ENCODE measurements at places on chromosomes 5 and 9.

DNA sequence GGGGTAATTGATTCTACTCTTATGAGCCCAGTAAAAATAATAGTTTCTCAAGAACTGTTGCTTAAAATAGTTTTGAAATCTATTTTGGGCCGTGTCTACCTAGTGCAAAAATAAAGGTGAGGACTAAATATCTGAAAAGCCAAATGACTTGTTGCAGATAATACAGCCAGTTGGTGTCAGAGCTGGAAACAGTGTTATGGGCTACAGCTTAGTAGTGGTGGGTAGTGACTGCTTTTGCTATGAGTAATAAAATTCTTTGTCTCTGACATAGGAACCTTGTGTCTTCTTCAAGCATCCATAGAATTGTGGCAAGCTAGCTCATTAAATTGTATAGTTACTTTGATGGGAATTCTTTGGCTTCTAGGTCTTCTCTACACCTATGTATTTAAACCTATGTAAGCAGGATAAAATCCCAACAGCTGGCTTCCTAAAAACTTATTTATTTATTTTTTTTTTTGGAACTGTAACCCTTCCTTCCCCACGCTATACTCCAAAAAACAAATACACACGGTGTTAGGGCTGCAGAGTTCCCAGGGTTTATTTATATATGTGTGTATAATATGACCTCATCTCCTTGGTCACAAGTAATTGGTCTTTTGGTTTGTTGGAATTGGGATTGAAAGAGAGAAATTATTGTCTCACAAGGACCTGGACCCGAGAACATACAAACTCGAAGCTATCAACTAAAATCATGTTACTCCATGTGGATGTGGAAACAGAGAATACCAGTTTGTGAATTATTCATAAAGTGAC, 138.0 kb downstream of the NUDT12 start:
- DNase-seq: no peak

DNA sequence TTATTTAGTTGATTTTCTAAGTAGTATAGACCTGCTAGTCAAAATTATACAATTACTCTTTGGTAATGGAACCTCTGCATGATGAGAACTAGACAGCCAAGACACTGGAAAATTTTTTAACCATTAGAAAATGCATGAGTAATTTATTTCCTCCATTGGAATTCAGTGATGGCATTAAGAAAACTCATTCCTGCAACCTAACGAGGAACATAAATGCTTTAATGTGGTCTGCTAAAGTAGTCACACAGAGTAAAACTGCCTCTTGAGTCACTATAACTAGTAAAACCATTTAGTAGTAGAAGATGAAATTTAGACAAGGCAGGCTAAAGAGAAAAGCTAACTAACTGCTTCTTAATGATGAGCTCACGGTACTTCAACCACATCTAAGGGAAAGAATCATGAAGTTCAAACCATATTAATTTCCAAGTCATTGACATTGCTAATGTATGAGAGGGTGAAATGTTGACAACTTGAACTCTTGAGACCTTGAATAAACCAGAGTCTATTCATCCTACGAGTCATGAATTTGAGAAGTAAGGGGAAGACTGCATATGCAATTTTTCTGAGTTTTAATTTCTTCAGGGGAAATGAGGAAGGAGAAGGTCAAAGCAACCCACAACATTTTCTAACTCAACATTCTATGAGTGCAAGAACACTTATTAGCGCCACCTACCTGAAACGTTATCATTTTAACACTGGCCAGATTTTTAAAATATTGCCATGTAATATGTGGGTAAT, 74.4 kb downstream of the GLIS3 start:
- no peak for DNase-seq

DNA sequence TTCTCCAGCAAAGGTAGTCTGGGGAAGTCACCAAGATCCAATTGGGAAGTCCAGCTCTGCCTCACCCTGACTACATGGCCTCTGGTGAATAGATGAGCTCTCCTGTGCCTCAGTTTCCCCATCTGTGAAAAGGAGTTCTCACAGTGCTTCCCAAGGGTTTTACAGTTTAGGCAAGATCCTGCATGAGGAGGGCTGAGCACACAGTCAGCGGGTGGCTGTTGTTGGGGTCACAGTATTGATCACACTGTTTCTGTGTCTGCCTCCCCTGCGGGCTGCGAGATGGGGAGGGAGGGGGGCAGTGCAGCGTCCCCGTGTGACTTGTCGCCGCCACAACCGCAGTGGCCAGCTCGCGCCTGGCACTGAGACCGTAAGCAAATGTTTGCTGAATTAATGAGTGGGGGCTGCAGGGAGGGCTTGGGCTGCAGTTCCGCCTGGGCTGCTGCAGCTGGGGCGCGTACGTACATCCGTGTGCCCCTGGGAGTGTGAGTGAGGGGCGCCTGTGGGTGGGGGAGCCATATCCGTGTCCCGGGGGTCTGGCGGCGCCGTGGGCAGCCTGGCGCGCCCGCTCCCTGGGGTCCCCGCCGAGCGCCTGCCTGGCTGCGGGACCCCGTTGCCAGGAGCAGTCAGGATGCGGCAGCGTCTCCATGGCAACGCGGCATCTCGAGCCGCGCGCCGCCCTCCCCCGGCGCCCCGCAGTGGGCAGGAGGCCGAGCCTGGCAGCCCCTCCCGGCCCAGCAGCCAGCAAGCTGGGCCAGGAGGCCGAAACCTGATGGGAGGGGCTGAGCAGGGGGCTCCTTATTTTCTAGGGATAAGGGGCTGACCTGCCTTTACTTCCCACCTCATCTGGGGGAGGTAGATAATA, 31.4 kb upstream of the PSD2 start:
- no peak for DNase-seq

GRCh38 chr9:32877103-32877502, 93.8 kb downstream of the TMEM215 start:
- DNase-seq: no peak

GRCh38 chr5:154214371-154215106, 24.0 kb downstream of the GALNT10 start:
- no peak for DNase-seq

GRCh38 chr5:6291961-6292360, 86.4 kb downstream of the MED10 start:
- no peak for DNase-seq

- no peak for DNase-seq
Measured at GRCh38 chr9:114289571-114290481, 33.1 kb upstream of the ORM1 start.

DNA sequence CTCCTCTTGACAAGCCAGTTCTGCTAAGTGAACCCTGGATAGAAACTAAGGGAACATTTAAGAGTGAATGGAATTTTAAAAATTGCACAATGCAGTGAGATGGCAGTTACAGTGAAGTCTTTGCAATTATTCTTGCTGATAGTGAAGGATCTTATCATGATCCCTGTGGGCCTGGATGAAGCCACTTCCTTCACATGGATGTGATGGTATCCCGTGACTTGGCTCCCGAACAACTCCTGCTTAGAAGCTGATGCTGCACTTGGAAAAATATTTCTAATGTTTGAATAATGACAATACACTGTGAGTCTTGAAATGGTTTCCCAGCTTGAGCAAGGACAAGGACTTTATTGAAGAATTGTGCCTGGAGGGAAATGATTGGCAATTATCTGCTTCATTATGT, 49.2 kb upstream of the NTRK2 start:
- DNase-seq: no peak

- no peak for DNase-seq
Measured at GRCh38 chr9:2673161-2673560, 44.1 kb upstream of the KCNV2 start.
